Head of caudate nucleus (tissue), 42 donors: ENCODE measurements at places on chromosomes 5 and 9.

GRCh38 chr9:120715389-120715924, 1.2 kb upstream of the MEGF9 start:
- no peak for DNase-seq

- DNase-seq = no peak
These were observed 65.5 kb upstream of the LIFR start for GRCh38 chr5:38621840-38622437.

DNA sequence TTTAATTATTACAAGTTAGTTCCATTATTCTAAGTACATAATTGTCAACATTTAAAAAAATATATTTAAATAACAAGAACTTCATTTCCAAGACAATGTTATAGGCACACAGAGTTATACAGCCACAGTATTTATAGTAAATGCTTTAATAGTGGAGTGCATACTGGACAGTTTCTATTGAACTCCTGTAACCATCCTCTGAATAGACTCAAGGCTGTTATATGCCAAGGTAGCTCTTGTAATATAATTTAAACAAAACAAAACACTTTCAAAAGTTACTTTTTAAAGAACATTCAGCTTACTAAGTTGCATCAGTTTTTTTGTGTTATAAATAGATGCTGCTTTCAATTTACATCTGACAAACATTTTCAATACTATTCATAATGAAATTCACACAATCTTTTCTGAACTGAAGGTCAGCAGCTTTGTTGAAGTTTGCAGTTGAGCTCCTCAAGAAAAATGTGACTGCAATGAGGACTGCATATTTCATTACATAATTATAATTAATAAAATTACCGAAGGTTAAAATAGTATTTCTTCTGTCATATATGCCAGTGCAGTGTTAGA, 549.9 kb upstream of the CYLC2 start:
- no peak for DNase-seq

DNA sequence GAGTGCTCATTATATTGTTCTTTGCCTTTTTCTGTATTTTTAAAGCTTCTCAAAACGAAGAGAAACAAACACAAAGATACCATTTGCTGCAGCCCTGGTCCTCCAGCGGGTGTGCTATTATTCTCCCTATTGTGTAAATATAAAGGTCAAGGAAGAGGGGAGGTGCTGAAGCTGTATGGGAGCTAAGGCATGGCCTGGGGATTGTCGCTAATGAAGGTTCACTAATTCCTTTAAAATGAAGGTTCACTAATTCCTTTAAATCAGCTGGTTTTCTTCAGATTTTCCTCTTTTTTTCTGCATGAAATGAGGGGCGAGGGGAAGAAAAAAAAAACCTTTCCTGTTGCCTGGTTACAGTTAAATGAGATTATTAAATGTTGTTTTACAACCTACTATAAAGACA, 74.5 kb upstream of the MAP1B start:
- no peak for DNase-seq

DNA sequence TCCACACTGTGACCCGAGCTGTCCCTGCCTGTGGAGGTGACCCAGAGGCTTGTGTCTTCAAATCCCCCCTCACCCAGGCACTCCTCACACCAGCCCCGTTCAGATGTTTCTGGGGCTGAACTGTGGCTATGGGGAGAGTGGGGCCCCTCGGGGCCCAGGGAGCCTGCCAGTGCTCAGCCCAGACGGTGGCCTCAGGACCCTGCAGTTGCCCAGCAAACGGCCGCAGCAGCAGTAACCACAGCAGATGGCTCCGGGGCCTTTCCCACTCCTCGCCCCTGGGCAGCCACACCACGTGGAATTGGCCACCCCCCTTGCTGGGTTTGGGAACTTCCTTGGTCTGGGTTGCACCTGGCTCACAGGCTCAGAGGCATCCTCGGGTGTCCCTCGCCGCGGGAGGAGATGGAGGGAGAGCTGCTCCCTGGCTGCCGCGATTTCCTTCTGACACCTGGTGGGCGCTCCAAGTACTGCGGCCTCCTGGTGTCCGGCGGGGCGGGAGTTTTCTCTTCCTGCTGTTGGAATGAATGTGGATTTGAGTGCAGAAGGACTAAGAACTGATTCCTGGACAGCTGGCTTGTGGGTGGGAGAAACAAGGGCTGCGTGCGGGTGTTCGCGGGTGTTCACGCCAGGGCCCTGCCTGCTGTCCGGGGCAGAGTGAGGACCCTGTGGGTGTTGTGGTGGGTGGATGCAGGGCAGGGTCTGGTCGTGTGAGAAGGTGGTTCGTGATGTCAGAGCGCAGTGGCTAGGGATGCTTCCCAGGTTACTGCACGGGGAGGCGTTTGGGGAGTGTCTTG, 97.5 kb downstream of the COL5A1 start:
- DNase-seq = peak; percentile 75

GRCh38 chr5:50867140-50867539, 200.7 kb downstream of the PARP8 start:
- DNase-seq = peak; percentile 27

GRCh38 chr9:119559056-119559455, 189.8 kb upstream of the BRINP1 start:
- DNase-seq = no peak

DNA sequence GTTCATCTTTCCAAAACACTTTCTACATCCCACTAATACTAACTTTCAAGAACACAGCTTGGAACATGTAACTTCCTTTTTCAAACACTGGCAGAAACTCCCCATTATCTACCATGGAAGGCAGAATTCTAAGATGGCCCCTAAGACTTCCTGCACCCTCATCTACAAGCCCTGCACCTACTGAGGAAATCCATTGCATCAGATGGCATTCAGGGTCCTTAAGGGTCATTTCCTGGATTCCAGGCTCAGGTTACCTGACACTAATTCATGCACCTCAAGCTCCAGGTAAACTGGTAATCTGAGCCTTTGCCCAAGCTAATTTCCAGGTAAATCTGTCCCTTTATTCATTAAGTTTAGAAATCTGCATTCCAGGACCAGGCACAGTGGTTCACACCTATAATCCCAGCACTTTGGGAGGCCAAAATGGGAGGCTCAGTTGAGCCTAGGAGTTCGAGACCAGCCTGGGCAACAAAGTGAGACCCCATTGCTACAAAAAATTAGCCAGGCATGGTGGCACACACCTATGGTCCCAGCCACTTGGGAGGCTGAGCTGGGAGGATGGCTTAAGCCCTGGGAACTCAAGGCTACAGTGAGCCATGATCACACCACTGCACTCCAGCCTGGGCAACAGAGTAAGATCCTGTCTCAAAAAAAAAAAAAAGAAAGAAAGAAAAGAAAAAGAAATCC, 91.6 kb downstream of the NFIB start:
- DNase-seq = no peak

- DNase-seq = no peak
These were observed 21.8 kb upstream of the ANP32B start for GRCh38 chr9:97961361-97961760.

- DNase-seq = no peak
These were observed 575.2 kb downstream of the ISL1 start for GRCh38 chr5:51958473-51958872.

- DNase-seq = no peak
These were observed 153.5 kb downstream of the PPP2R2B start for GRCh38 chr5:146725025-146725424.

DNA sequence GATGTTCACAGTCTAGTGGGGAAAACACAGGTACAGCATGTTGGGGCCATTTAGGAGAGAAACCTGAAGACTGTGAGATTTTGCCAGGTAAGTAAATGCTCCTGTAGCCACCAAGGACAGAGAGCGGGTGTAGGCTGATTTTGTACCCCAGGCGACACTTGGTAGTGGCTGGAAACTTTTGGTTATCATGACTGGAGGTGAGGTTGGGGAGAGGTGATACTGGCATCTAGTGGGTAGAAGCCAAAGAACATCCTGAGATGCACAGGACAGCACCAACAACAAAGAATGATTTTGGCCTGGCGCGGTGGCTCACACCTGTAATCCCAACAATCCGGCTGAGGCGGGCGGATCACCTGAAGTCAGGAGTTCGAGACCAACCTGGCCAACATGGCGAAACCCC, 38.8 kb upstream of the PWWP2A start:
- DNase-seq = no peak

GRCh38 chr9:16068476-16068875, 515.6 kb downstream of the CCDC171 start:
- DNase-seq = no peak

GRCh38 chr5:9059920-9060691, 485.8 kb downstream of the SEMA5A start:
- DNase-seq = no peak

DNA sequence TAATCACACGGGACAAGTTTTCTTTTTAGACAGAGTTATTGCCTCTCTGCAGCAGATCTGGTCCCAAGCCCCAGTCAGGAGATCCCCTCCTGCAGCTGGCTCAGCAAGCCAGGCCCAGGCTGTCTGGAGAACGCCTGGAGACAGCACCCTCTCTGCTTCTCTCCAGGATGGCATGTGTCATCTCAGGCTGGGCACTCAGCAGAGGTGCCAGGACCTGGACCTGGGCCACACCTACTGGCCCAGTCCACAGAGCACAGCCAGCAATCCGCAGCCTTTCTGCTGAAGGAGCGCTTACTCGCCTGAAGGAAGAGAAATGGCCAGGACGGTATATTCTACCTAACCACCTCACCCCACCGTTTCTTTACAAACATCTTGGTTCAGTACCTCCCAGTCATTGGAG, 4.7 kb upstream of the TBC1D9B start:
- DNase-seq = no peak

DNA sequence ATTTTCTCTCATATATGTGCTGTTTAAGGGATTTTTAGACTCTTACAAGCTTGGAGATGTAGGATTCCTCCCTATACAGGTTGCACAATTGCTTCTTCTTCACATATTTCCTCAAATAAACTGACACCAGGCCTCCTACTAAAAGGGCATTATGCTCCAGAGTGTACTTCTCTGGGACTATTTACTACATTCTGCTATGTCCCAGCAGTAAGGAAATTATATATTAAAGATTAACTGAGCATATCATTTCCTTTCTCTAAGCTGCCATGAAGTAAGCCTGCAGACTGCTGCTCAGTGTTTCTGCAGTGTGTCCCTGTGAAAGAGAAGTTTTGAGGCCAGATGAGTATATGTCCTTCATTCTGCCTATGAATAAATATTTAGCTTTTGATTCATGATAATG, 356.9 kb upstream of the NUDT12 start:
- DNase-seq = no peak
